ENCODE measurements at places on chromosomes 13 and 19. TPM values are rescaled to one million over a fixed set of nuclear protein-coding genes. Genes with fewer than 3 reads are reported as not detected.

DNA sequence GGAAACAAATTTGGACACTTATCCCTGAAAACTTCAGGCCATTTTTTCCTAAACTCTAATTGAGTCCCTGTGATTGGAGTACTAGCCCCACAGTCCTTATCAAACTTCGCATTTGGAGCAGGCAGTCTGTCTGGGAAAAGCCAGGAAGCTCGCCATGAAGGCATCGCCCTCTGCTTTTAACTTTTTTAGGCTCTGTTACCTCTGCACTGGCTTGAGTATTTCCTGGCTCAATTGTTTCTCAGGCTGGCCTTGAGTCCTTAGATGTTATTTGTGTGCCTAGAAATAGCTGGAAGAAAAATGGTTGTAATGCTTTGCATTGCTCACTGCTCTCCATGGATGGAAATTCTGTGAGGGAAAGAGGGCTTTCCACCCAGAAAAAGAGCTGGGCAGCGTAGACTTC, 24.2 kb downstream of the ACTN4 start:
- H3K27ac ChIP-seq, result peak overlapping the region; percentile 98
- H3K4me1 ChIP-seq, result no peaks in the 10 kb centered on the region
- H3K4me3 ChIP-seq, result no peak overlapping the region
- no peaks in the 10 kb centered on the region for H3K36me3 ChIP-seq
- no peak for DNase-seq
- H3K27me3 ChIP-seq, result no peaks in the 10 kb centered on the region

The ZNF808 gene
- 30.3 TPM for total RNA-seq

The AZU1 gene
- total RNA-seq, result not detected

DNA sequence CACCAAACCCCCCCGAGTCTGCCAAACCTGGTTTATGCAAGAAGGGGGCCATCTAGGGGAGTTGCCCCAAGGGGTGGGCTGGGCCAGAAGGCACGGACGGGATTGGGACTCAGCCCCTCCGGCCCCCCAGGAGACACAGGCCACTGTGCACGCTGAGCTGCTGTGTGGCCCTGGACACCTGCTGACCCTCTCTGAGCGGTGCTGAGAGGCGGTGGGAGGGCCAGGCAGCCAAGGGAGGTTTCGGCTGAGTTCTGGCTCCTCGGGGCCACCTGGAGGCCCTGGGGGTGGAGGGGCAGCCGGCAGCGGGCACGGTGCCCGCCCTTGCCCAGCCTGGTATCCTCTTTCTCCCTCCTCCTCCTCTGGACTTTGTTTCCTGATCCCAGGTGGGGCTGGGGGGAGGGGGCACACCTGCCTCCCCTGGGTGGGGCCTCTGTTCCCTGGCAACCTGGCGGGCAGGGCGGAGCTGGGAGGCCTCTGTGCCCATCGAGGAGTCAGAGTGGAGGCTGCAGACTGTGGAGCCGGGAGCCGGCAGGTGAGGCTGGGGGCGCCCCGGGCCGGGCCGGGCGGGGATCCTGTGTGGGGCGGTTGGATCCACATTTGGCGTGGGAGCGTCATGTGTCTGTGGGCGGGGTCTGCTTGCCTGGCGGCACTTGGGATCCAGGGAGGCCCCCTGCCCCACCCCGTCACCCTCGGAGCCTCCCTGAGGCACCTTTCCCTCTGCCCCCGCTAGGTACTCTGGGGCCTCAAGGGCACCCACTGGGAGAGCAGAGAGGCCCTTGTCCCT, at the start of gene MISP:
TSS of gene MISP (plus strand) at position 473 of the 784 bp plus-strand sequence. CDS start 5,835 bp downstream, outside the sequence.
- no peaks in the 10 kb centered on the region for H3K4me1 ChIP-seq
- no peak for DNase-seq
- no peak within 1 kb of the TSS for H3K4me3 ChIP-seq
- no peaks in the 10 kb centered on the region for H3K27me3 ChIP-seq

DNA sequence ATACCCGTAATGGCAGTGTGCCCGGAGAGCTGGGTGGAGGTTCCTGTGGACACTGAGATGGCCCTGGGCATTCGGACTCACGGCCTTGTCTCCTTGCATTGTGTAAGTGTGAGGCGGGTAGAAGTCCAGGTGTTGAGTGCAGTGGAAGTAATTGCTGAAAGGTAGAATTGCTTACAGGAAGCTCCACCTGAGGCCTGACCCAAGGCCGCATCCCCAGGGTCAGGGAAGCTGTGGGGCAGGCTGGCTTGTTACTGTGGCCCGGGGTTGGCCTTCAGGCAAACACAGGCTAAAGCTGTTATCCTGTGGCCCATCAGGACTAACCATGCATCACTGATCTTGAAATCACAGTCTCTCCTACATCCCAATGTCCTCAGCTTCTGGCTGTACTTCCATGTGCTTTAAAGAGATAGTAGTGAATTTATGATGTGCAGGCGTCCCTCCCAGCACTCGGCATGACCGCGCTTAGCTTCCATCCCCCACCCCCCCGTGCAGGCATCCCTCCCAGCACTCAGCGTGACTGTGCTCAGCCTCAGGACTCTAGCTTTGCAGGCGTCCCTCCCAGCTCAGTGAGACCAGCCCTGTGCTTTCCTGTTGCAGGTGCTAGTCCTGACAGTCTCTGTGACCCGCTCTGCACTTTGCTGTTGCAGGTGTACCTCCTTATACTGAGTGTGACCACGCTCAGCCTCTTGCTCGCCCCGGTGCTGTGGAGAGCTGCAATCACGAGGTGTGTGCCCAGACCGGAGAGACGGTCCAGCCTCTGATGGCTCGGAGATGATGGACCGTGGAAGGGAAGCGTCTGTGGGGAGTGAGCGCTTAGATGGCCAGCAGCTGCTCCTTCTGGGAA, 35.6 kb upstream of the TFDP1 start:
- no peaks in the 10 kb centered on the region for H3K27me3 ChIP-seq
- H3K27ac ChIP-seq, result no peak overlapping the region
- peaks cover 27% of the 10 kb centered on the region for H3K36me3 ChIP-seq
- no peaks in the 10 kb centered on the region for H3K4me1 ChIP-seq

DNA sequence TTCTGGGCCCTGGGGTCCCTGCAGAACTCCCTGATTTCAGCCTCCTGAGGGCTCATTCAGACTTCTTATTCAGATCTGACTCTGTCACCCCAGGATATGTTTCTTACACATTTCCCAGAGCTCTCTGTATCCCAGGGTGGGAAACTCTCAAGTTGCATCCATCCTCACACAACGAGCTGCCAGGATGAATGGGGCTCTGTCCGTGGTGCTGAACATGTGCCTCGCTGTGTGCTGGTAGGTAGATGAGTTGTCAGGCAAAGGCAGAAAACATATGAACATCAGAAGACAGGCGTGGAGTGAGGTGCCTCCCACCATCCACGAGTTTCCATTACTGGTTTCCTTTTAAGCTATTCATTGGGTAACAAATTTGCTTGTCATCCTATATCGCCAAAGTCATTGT, 11.4 kb upstream of the IGFL1 start:
- no peak for DNase-seq
- H3K27me3 ChIP-seq, result no peaks in the 10 kb centered on the region
- H3K4me1 ChIP-seq, result no peaks in the 10 kb centered on the region

The RFPL4A gene
- total RNA-seq, result not detected

DNA sequence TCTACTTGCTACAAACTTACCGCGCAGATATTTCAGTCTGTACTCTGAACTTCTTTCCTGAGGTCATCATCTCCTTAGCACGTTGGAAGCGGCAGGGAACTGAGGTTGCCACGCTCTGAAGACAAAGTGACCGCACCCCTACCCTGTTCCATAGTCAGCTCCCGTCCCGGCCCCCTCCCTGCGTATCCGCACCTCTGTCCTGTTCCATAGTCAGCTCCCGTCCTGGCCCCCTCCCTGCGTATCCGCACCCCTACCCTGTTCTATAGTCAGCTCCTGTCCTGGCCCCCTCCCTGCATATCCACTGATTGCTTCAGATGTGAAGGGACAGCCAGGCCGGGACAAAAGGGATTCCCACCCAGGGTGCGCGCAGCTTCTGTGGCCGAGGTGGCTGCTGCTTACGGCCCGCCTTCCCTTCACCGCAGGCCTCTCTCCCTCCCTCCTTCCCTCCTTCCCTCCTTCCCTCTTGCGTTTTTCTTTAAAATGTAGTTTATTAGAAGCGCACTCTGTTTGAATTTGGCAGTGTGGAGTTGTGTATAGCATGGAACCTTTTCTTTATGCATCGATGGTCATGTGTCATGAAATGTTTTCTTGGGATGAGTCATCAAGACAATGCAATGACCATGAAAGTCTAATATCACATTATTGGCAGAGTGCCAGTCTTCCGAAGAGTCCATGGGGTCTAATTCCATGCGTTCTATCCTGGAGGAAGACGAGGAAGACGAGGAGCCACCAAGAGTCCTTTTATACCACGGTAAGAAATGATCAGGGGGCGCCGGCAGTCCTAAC, 21.9 kb upstream of the NDUFS7 start:
- no peaks in the 10 kb centered on the region for H3K27me3 ChIP-seq
- no peak overlapping the region for H3K4me3 ChIP-seq
- peak overlapping the region; percentile 49 for H3K27ac ChIP-seq
- peaks cover 71% of the 10 kb centered on the region for H3K36me3 ChIP-seq
- DNase-seq, result no peak

GRCh38 chr13:93965587-93965986, 513.9 kb downstream of the DCT start:
- H3K36me3 ChIP-seq, result no peaks in the 10 kb centered on the region
- no peak overlapping the region for H3K27ac ChIP-seq
- no peaks in the 10 kb centered on the region for H3K4me1 ChIP-seq
- DNase-seq, result no peak
- H3K4me3 ChIP-seq, result no peak overlapping the region

- DNase-seq, result no peak
- no peaks in the 10 kb centered on the region for H3K36me3 ChIP-seq
- H3K27me3 ChIP-seq, result no peaks in the 10 kb centered on the region
- no peak overlapping the region for H3K4me3 ChIP-seq
Observed at GRCh38 chr13:38703255-38703654, 16.4 kb downstream of the FREM2 start.

DNA sequence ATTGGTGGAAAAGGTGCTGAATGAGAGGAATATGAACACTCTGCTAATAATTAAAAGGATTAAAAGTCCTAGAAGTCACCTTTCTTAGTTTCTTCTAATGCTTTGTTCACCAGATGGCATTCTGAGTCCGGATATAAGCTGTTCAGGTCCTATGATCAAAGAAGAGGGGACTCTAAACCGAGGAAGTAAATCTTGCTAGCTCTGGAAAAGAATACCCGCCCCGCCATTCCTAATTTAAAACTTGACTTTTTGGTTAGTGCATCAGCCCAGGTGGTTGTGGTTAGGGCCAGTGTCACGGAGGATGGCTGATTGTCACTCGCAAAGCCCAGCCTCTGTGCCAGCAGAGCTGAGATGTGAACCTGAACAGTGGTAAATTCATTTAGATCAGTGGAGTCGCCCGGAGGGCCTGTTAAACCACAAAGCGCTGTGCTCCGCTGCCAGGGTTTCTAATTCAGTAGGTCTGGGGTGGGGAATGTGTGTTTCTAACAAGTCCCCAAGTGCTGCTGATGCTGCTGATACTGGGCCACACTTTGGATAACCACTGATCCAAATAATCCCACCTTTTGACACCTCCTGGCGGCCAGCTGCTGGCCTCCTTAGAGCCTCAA, 425.4 kb downstream of the DCT start:
- no peak overlapping the region for H3K27ac ChIP-seq
- H3K4me3 ChIP-seq, result no peak overlapping the region

The KRTDAP gene
- not detected for total RNA-seq

GRCh38 chr13:48928757-48929430, 46.8 kb upstream of the FNDC3A start:
- no peaks in the 10 kb centered on the region for H3K36me3 ChIP-seq
- no peak overlapping the region for H3K27ac ChIP-seq
- no peak overlapping the region for H3K4me3 ChIP-seq
- no peaks in the 10 kb centered on the region for H3K27me3 ChIP-seq
- no peaks in the 10 kb centered on the region for H3K4me1 ChIP-seq
- no peak for DNase-seq

DNA sequence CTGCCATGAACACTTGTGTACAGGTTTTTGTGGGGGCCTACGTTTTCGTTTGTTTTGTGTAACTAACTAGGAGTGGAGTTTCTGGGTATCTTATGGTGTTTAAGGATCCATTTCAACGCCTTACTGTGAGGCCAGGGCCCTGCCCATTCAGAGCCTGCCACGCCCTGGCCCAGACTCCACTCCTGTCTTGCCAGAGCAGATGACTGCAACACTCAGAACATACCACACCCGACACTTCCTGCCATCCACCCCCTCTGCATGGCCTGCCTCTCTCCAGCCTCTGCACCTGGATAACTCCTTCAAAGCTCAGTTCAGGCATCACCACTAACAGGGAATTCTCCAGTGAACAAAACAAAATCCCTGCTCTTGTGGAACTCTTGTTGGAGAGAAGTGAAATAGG, 43.2 kb downstream of the RGCC start:
- H3K4me3 ChIP-seq, result no peak overlapping the region
- no peaks in the 10 kb centered on the region for H3K27me3 ChIP-seq
- H3K27ac ChIP-seq, result no peak overlapping the region
- H3K4me1 ChIP-seq, result no peaks in the 10 kb centered on the region

- no peak for DNase-seq
- no peak overlapping the region for H3K4me3 ChIP-seq
- H3K27me3 ChIP-seq, result no peaks in the 10 kb centered on the region
- peaks cover 7% of the 10 kb centered on the region for H3K4me1 ChIP-seq
- H3K27ac ChIP-seq, result no peak overlapping the region
Observed at GRCh38 chr19:48118131-48118517, 7.5 kb upstream of the PLA2G4C start.
